ENCODE measurements at places on chromosomes 2 and 18.

DNA sequence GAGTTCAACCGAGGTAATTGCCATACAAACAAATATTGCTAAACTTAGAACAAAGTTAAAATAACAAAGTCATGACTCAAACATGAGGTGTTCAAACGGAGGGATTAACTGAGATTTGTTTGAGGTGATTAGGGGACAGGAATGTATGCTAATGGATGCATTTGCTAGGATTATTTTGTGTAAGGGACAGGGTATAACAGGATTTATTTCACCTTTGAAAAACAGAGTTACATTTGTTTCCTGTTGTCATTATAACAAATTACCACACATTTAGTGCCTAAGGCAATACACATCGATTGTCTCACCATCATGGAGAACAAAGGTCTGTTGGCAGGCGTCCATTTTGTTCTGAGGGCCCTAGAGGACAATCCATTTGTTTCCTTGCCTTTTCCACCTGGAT lies 304.3 kb upstream of the CNTNAP5 start:
- DNase-seq, result no peak

GRCh38 chr2:208172125-208172524 lies 8.7 kb upstream of the CRYGA start:
- no peak for DNase-seq

GRCh38 chr2:223815186-223815883 lies 22.0 kb downstream of the AP1S3 start:
- no peak for DNase-seq

DNA sequence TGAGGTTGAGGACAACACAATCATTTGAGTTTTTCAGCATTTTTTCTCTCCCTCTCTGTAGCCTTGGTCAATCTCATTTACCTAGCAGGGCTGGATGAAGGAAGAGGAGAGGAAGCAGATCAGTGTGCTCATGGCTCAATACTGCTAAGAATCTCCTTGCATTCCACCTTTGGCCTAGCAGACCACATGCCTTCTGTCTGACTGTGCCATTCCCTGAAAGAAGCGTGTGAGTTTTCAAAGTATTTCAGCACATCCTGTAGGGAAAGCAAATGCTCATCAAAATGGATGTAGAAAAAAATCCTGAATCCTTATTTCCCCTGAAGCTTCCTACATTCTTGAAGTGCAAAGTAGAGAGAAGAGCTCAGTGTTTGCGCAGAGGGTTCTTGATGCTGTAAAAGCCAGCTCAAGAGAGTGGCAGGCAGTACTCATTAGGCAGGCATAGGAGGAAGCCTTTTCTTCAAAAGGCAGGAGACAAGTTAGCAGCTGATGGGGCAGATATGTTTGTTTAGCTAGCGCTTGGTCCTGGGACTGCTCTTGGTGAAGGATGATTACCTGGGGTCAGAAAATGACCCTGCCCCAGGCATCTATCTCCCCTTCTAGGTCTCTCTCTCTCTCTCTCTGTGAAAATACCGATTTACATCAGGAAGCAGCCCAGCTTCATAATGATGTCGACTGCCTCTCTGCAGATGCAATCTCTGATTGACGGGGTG lies 14.4 kb upstream of the PIK3C3 start:
- no peak for DNase-seq

DNA sequence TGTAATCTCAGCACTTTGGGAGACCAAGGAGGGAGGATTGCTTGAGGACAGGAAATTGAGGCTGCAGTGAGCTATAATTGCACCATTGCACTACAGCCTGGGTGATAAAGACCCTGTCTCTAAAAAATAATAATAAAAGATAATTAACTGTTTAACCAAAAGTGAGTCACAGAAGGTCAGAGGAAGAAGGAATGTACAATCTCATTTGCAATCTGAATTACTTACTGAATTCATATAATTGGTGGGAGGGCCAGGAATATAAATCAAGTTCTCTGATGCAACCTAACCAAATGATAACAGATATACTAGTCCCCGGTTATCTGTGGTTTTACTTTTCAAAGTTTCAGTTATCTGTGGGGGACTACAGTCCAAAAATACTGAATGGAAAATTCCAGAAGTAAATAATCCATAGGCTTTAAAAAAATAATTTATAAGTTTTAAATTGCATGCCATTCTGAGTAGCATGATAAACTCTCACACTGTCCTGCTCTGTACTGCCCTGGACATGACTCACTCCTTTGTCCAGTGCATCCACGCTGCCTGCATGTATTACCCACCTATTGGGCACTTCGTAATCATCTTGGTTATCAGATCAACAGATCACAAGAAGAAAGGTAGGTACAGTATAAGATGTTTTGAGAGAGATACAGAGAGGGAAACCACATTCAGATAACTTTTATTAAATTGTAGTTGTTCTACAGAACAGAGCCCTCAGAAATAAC lies 12.8 kb upstream of the MATN3 start:
- no peak for DNase-seq

DNA sequence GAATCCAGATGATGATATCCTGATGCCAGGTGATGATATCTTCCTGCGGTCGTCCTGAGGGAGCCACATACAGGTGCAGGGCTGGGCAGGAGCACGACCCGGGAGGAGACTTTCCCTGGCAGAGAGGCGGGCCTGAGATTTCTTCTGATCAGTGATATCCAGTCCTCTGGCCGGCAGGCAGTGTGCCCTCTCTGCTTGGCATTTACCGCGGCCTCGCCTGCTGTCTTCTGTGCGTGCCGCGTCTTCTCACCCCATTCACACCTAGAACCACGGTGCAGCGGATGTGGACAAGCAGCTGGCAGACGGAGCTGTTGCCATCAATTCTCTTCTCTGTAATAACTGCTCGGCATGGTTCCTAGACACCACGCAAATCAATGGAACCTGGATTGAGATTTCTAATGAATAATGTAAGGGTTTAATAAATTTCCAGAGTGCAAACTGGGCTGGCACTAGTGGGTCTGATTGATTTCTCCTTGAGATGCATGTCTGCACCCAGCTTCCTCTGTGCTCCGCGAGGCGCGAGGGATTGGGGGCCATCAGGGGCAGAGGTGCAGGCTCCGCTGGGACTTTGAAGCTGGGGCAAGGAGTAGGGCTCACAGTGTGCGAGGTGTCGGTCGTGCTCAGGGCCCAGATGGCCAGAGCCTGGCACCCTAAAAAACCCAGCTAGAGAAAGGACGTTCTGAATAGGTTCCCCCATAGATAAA lies 208.9 kb upstream of the HDAC4 start:
- DNase-seq, result no peak

GRCh38 chr2:168662651-168663208 lies 139.7 kb upstream of the NOSTRIN start:
- no peak for DNase-seq

DNA sequence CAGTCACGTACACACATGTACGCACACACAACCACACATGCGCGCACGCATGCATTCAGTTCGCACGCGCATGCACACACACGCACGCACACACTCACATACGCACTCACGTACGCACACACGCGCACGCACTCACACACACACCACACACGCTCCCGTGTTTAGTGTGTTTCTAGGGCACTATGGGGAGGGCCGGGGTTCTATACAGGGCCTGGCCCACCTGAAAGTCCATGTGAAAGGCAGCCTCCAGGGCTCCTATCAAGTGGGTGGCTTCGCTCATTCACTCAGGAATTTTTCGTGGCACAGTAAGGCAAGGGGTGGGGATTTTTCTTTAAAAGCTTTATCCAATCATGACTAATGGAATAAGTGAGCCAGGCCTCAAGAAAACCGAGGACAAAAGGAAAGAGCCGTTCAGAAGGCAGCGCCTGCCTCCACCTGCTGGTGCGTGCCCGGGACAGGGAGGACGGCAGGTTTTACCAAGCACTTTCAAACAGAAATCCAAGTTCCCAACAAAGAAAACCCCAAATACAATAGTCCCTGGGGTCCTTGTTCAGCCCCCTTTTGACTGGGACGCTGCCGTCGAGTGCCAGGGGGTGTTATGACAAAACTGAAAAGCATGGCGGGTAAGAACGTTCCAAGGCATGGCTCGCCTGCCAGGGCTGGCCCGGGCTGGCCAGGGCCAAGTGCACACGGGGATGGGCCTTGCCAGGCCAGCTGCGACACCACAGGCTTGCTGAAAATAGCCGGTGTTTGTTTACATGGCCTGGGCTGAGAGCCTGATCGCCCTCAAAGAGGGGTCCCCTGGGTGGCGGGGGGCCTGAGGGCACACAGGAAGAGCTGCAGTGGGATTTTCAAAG lies 110.0 kb downstream of the HDAC4 start:
- DNase-seq, result no peak

DNA sequence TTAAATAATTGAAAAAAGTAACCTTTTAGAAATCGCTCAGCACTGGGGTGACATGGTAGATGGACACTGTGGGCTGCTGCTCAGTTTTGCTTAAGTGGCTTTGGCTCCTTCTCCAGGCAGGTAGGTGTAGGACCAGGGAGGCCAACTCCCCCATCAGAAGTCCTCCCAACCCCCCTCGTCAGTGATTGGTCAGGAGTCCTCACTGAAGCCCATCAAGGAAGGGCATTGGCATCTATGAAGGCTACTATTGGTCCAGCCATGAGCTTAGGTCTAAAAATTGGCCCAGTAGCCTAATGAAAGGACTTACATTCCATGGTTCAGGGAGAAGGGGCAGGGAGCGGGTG lies 34.7 kb downstream of the ST3GAL5 start:
- no peak for DNase-seq

GRCh38 chr2:238510911-238511613 lies 84.3 kb downstream of the ASB1 start:
- DNase-seq, result no peak

GRCh38 chr2:225471039-225471438 lies 71.5 kb downstream of the NYAP2 start:
- no peak for DNase-seq

DNA sequence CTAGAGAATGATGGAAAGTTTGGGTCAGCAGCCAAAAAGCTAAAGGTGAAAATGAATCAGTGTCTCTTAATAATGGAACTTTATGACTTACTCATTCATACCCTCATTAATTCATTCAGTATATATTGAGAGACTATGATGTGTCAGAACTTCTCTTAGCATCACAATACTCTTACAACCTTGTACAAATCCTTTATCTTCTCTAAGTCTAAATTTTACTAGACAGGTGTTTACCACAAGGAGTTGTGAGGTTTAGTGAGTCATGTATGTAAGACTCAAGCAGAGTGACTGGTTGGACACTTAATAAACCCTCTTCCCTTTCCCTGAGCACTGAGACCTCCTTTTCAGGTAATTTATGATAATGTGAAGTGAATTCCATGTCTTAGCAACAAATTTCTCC lies 129.6 kb downstream of the PPP1R1C start:
- no peak for DNase-seq

GRCh38 chr2:60581433-60582282 lies 28.2 kb upstream of the BCL11A start:
- DNase-seq, result peak; percentile 64

DNA sequence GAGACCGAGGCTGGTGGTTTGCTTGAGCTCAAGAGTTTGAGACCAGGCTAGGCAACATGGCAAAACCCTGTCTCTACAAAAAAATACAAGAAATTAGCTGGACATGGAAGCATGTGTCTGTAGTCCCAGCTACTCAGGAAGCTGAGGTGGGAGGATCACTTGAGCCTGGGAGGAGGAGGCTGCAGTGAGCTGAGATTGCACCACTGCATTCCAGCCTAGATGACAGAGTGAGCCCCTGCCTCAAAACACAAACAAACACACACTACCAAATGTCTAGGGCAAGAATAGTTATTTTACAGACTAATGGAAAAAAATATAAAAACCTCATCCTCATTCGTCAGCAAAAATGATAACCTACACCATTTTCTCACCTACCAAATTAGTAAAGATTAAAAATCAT lies 15.3 kb downstream of the BUB1 start:
- DNase-seq, result no peak

GRCh38 chr2:232777276-232777675 lies 911 bp upstream of the KCNJ13 start:
- DNase-seq, result no peak

DNA sequence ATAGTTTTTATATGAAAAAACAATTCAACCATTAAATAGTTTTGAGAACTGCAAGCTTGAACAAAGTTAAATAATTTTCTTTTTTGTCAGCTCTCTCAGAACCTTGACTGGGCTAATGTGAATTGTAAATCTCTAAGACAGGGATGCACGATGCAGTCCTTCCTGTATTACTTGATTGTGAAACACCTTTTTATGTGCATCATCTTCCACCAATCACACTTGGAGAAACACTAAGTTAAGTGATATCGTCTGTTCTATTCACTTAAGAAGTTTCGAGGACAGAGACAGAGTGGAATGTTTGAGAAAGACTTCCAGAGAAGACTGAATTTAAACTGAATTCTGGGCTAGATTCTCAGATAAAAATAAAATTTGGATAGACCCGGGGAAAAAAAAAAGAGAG lies 238.2 kb downstream of the MREG start:
- DNase-seq, result no peak

DNA sequence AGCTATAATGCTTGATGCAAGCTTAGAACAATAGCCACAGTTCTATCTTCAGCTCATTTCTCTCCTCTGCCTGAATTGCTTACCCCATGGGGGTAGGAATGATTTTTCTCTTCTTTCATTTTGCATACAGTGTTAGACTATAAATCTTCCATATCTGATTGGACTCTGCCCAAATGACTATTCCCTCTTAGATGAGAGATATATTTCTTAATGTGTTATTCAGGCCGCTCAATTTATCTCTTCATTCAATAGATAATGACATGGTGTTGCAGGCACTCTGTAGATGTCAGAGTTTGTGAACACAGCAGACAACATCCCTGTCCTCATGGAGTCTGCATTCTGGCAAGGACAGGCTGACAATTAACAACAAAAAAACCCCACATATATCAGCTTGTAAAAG lies 443.7 kb upstream of the CELF4 start:
- no peak for DNase-seq

DNA sequence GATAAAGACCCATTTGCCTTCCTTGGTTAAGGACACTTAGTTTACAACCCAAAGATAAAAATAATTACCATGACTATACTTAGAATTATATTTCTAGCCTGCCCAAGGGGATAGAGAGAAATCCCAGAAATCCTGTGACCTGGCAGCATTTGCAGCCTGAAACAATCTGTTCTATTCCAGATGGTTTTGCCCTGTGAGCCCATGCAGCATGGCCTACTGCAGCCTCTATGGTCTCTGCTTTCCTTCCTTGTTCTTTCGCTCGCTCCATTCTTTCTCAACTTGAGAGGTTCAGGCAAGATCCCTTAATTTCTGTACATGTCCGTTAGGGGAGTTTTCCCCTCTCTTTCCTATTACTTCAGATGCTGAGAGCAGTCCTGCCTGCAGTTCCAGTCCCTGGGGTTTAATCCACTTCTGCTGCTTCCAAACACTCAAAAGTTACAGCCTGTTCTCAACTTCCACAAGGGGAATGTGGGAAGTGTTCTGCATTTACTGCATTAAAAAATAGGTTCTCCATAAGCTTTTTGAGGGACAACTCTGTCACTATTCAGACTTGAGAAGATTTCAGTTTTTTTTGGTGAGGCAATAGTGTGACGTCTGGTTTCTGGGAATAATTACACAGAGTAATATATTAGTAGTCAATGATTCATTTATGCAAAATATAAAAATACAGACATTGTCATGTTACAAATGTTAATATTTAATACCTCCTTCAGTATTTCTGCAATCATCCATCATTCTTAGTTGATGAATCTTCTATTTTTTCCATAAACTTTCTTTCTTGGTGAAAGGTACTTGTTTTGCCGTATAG lies 80.3 kb downstream of the CDCA7 start:
- no peak for DNase-seq

Measured in activated naive CD4-positive, alpha-beta T cell treated with anti-CD3 and anti-CD28 coated beads, Interleukin-2, amount 50 U/mL, for 16 hours (primary cell).